ENCODE measurements at places on chromosomes 7 and 10. TPM values are rescaled to one million over a fixed set of nuclear protein-coding genes. Genes with fewer than 3 reads are reported as not detected.
A peak's percentile ranks its signal among the peaks of the same experiment; 100 is the strongest.

GRCh38 chr10:94496010-94496409 lies 49.6 kb upstream of the HELLS start:
- peak; percentile 2 for DNase-seq

DNA sequence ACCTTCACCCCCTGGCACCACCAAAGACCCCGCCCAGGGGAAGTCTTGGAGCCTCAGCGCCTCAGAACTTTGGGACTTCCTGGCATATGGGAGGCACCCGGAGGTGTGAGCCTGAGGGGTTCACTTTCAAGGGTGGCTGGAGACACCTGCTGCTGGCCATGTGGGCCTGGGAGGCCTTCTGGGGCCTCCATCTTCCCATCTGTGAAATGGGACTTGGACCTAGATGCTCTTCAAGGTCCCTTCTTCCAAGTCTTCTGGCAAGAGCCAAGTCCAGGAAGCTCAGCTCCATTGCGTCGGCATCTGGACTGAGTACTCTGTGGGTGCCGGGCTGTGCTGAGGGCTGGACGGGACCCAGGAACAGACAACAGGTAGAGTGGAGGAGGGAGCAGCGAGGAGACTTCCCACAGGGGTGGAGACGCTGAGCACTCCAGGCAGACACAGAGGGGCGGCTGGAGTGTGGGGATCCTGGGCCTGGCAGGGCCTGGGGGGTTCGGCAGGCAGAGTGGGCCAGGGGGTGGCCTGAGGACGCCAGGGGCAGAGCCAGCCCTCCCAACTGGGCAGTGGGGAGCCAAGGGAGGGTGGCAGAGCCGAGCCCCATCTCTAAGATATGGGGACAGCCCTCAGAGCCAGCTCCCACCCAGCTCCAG lies 9.3 kb upstream of the LFNG start:
- DNase-seq = no peak

DNA sequence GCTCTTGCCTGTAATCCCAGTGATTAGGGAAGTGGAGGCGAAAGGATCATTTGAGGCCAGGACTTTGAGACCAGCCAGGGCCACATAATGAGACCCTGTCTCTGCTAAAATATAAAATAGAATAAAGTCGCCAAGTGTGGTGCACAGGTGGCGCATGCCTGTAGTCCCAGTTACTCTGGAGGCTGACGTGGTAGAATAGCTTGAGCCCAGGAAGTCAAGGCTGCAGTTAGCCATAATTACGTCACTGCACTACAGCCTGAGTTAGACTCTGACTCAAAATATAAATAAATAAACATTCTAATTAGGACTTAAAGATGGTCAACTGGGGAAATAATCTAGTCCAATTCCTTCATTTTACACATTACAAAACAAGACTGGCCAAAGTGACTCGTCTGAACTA lies 768 bp downstream of the CHCHD2 start:
- DNase-seq = peak; percentile 77

- DNase-seq = no peak
Observed at GRCh38 chr7:151833213-151833651, 43.7 kb downstream of the PRKAG2 start.

- peak; percentile 82 for DNase-seq
Observed at GRCh38 chr7:105759670-105760550, 116.5 kb downstream of the ATXN7L1 start.

GRCh38 chr7:114799628-114800028 lies 122.3 kb upstream of the MDFIC start:
- no peak for DNase-seq

DNA sequence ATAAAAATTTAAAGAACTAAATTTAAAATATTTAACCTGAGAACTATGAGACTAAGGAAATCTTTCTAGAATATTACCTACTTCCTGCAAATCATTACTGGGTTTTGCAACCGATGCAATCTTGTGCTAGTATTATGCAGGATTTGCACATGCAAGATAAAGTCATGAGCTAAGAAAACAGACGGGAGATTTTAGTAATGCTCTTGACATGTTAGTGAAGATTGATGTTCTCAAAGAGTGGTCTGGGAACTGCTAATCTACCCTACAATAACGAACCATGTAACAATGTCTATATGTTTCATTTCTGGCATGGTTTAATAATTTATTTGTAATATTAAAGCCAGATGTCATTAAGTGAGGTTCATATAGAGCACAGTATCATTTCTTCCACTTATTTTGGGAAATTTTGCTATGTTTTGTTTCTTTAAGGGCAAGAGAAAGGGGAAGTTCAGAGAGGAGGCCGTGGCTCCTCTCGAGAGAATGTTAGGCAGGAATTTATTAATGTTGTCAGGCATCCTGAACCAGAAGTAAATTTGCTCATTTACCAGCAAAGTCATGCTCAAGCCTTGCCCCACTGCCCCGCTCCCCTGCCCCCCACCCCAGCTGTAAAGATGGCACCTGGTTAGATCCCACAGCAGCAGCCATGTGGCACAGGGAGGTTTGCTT lies 22.8 kb downstream of the LRRC17 start:
- DNase-seq = peak; percentile 83

GRCh38 chr7:103851357-103851756 lies 138.1 kb downstream of the RELN start:
- DNase-seq = peak; percentile 24

DNA sequence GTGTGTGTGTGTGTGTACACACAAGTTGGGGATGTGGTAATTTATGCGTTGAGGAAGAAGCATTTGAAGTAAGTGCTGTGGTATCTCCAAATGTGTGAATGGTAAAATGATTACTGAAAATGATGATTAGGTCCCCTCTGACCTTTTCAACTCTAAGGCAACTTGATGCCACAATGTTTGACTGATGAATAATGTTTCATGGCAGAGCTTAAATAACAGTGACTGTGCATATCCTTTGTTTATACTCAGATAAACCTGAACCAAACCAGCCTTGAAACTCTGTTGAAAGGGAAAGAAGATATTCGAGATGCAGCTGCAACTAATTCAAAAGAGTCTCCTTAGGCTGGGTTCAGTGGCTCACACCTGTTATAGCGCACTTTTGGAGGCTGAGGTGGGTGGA lies 64.8 kb upstream of the YAE1 start:
- DNase-seq = peak; percentile 21

DNA sequence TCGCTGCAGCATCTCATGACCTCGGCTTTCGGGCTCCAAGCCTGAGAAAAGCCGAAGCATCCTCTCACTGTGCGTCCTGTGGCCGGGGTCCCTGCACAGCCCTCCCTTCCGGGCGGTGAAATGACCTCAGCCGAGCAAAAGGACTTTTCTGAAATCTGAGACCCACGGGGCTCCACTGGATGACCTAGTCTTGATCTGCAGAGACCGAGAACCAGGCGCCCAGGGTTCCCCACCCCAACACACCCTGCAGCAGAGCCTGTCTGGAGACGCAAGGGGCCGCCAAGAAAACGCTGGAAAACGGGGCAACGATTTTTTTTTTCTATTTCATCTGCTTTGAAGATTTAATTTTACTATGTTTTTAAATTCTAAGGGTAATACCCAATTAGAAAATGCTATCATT lies 31.7 kb downstream of the NPS start:
- no peak for DNase-seq

DNA sequence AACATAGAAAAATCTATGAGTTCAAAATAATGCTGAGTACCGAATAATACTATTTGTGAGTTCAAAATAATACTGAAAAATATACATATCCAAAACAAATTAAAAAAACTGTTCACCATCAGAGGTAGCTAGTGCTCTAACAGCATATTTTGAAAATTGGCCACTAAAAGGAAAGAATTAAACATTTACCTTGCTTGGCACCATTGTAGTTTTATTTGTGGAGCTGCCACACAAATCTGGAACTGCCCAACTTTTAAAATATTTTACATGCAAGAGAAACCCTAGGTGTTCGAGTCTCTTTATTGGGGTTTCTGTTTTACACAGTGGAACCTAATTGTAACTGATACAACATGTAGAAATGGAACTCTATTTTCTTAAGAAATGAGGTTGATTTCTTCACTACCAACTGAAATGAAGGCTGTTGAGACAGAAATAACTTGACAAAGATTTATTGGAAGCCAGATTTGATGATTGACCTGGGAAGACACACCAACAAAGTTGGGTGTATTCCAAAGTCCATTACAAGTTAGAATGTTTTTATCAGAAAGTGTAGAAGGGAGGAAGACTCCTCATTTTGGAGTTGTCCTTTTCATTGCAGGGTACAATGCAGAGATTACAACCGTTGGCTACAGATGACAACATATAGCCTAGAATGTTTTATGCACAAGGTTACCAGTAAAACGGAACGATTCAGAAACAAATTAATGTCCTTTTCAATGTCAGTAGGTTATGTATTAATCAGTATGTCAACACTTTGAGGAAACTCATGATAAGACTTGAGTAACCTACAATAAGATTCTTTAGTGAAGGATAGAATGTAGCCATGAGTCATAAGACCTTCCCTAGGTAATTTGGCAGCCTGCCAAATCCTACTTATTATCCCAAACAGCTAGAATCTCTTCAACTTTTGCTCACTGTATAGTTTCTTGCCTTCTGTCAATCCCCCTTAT lies 73.8 kb upstream of the PAPSS2 start:
- peak; percentile 82 for DNase-seq

DNA sequence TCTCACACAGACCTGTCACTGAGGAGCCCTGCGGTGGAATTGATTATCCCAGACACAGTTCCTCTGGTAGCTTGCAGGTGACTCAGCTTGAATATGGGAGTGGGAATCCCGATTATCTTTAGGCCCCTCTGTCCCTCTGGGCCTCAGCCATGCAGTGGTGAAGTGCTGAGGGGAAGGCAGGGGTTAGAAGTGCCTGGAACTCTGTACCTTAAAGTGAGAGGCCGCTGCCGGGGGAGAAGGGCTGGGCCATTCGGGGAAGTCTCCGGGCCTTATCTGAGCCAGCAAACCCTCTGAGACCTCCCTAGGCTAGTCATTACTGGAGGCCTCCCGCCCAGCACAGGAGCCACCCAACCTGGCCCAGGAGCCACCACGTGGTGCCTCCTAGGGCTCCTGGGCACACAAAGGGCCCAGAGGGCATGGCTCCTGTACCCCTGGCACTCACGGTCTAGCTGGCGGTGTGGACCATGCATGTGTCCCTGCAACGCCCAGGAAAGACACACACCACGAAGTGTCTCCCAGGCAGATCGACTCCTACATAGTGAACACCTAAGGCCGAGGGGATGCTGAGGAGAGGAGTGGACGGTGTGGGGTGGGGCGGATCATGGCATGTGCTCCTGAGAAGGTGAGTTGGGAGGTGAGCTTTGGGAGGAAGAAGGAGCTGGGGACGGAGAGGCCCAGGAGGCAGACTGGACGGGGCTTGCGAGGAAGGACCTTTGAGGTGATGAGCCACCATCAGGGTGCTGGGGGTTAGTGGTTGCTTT lies 56.2 kb downstream of the HK1 start:
- no peak for DNase-seq

DNA sequence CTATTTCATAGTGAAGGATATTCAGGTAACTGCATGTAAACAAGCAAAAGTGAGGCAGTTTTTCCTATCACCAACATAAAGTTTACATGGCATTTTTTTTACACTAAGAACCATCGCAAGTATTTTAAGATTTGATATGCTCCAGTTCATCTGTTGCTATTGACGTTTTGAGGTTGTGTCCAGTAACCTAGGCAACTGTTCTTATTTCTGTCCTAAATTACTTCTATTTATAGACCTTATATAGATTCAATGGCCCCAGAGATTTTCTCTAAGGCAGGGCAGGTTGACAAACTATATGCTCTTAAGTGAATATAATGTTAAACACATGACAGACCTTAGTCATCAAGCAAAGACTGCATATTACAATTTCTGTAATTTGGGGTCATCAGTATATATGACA lies 830.2 kb upstream of the LRRTM3 start:
- DNase-seq = no peak

- peak; percentile 34 for DNase-seq
Observed at GRCh38 chr7:131488361-131488760, 68.1 kb downstream of the PODXL start.

- DNase-seq = peak; percentile 81
Observed at GRCh38 chr7:44257618-44258422, 57.0 kb downstream of the YKT6 start.

- no peak for DNase-seq
Observed at GRCh38 chr7:143285806-143286521, 1.2 kb downstream of the TMEM139 start.

DNA sequence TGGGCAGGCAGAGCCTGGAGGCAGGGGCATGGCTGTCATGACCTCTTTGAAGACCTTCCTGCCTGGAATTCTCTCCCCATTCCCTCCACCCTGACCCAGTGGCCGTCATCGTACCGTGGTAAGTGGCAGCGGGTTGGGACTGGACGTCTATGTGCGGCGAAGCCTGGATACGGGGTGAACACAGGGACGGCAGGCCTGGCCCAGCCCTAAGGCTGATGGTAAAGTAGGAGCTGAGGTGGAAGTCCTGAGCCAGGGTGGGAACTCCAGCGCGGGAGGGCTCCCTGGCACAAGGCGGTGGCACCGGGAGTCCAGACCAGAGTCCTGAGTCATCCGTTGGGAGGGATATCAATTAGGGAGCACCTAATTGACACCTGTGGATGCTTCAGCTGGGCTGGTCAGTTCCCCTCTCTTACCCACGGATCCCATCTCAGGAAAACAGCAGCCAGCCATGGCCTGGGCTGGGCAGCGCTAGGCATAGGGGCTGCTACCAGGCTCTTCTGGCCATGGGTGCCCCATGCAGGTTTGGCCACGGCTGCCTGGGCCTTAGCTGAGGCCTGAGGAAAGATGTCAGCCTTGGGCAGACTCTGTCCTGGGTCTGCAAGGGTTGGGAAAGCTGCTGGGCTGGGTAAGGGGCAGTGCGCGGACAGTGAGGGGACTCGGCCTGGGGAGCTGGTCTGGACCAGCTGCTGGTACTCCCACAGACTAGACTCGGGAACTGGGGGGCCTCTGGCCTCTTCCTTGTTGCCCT lies 3.3 kb downstream of the PPIF start:
- DNase-seq = no peak

DNA sequence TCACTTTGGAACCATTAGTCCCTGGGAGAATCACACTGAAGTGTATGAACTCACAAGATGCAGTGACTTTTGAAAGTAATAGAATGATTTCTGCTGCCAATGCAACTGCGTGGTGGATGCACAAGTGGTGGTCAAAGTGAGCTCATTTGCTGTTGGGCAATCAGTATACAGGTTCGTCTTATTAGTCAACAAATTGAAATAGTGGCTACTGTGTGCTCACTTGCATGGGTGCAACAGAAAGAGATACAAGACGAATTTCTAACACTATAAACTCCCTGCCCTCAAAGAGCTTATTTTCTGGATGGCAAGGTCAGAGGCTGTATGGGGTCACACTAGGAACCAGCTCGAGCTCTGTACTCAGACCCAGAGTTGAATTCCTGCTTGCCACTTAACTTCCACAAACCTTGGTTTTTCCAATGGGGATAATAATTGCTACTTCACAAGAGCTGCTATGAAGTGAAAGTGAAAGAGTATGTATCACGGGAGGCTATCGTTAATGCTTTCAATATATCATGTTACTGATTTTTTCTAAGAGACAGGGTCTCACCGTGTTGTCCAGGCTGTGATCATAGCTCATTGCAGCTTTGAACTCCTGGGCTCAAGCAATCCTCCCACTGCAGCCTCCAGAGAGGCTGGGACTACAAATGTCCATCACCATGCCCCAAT lies 8.3 kb upstream of the BCL7B start:
- no peak for DNase-seq

The MKI67 gene
- 38.7 TPM for total RNA-seq

The FZD8 gene
- 8.8 TPM for total RNA-seq

The DNAJC30 gene
- total RNA-seq = 3.4 TPM

The GNAT3 gene
- total RNA-seq = not detected

The VWA2 gene
- total RNA-seq = not detected

The DRGX gene
- total RNA-seq = not detected

The CXCL12 gene
- 54.1 TPM for total RNA-seq

The SPDYE3 gene
- total RNA-seq = not detected

The IDI2 gene
- not detected for total RNA-seq

The TBX20 gene
- 6.4 TPM for total RNA-seq

The CPN1 gene
- not detected for total RNA-seq
